ENCODE measurements at places on chromosomes 11 and 22. TPM values are rescaled to one million over a fixed set of nuclear protein-coding genes. Genes with fewer than 3 reads are reported as not detected.

Gene BBOX1
- total RNA-seq: 4.0 TPM

Gene TRIM21
- 26.5 TPM for total RNA-seq

Gene MRGPRX4
- not detected for total RNA-seq

Gene PEX16
- 28.7 TPM for total RNA-seq

Gene DGCR6
- total RNA-seq: 0.40 TPM

Gene ADM2
- total RNA-seq: 3.4 TPM

Gene TMEM45B
- total RNA-seq: 0.50 TPM

Gene CAVIN3
- 50.3 TPM for total RNA-seq

Gene C22orf42
- not detected for total RNA-seq

Gene GRM5
- 0.15 TPM for total RNA-seq

Gene KDM4D
- 1.6 TPM for total RNA-seq

Gene TRIM48
- total RNA-seq: not detected

Gene CARD18
- not detected for total RNA-seq

Gene TTLL1
- total RNA-seq: 18.2 TPM

Gene PRRG4
- total RNA-seq: 11.7 TPM

Data from renal cortical epithelial cell (primary cell).